ENCODE measurements at places on chromosomes 6 and 20.
A peak's percentile ranks its signal among the peaks of the same experiment; 100 is the strongest.

GRCh38 chr20:10508060-10508459, 73.0 kb downstream of the SLX4IP start:
- no peak for DNase-seq

DNA sequence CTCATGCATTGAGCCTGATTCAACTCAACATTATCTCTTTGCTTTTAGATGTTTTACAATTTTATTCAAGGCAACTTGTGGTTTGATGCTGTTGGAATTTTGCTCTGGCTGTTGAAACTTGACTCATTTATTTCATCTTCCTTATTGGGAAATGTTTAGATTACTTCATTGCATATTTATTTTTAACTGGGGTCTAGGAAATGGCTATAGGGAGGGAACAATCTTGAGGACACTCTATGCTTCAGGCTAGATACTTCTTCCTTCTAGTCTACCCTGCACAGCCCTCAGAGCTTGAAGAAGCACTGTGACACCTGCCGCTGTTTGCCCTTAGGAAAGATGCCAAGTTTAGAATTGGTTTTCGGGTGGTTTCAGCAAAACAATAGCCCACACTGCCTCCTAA, 183.4 kb downstream of the ADGRG6 start:
- no peak for DNase-seq

DNA sequence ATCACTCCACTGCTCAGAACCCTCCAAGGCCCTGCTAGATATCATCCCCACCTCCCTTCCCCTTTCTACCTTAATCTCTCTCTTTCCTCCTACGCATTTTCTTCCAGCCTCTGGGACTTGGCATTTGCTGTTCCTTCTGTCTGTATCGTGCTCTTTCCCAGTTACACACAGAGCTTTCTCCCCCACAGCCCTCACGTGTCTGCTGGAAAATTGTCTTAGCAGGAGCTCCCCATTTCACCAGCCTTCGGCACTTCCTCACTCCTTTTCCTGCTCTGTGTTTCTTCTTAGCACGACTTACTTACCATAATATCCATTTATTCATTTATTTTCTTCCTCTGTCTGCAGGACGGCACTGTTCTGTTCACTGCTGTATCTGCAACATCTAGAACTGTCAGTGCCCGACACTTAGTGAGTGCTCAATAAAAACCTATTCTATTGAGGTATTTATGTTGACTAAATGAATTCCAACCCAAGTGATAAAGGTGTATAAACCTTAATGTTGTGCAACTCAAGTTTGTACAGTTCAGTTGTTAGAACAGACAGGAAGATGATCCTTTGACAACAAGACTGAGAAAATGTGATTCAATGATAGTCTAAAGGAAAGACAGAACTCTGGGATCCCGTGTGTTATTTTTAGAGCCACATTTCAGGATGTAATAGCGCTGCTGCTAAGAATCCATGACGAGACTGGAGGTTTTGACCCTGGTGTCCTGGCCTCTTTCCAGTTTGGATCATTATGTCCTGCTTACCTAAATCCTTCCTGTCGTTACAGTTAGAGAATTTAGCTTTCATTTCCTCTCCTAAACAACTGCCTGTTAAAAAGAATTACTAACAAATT, 170.1 kb upstream of the LAMP5 start:
- DNase-seq, result no peak

DNA sequence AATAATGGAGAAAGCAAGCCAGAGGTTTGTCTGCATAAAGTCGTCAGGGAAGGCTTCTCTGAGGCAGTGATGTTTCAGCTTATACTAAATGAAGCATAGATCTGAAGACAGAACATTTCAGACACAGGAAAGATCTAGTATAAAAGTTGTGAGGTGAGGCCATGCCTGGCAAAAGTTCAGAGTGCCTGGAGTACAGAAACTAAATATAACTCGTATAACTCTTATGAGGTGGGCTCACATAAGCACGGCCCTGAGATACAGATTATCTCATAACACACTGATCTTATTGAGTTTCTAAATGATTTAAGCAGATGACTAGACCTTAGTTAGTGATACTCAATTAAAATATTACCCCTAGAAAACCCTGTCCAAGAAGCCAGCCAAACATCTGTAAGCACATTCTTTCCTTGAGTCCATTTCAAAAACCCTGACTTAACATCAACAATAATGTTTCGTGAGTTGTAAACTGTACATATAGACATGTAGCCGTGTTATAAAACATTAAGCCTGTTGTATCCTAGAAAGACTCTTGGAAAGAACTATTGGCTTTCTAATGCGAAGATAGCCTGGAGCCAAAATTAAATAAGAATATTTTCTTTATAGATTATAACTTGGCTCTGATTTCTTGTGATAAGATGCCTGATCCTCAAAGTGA, 667.6 kb downstream of the TENT5A start:
- no peak for DNase-seq

DNA sequence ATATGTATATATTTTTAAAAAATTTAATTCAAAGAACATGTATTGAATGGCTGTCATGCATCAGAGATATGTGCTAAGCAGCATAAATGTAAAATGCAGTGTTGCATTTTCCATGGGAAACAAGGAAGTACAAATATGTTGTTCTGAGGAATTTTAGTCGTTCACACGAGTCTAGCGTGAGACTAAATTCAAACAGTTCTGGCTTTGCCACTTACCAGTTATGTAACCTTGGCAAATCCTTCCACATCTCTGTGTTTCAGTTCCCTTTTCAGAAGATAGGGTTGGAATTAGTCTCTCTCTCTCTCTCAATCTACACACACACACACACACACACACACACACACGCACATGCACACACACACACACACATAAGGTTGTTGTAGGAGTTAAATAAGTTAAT, 305.4 kb downstream of the UTRN start:
- no peak for DNase-seq

DNA sequence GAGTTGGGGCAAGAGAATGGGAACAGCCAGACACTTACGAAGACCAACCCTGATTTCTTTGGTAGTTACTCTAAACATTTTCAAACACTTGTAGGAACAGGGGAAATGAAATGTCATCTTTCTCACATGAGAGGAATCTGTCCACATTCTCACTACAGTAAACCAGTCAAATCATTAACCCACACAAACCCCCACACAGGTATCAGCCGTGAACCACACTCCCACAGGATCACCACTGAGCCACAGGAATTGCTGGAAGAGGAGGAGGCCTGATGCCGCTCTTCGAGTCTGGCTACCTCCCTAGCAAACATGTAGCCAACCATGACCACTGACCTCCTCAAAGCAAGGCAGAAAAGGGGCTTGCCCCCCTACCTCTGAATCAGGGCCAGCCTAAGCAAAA, 6.9 kb upstream of the RSPO3 start:
- DNase-seq, result no peak

- no peak for DNase-seq
These were observed 6.4 kb downstream of the OLIG3 start for GRCh38 chr6:137487869-137488149.

DNA sequence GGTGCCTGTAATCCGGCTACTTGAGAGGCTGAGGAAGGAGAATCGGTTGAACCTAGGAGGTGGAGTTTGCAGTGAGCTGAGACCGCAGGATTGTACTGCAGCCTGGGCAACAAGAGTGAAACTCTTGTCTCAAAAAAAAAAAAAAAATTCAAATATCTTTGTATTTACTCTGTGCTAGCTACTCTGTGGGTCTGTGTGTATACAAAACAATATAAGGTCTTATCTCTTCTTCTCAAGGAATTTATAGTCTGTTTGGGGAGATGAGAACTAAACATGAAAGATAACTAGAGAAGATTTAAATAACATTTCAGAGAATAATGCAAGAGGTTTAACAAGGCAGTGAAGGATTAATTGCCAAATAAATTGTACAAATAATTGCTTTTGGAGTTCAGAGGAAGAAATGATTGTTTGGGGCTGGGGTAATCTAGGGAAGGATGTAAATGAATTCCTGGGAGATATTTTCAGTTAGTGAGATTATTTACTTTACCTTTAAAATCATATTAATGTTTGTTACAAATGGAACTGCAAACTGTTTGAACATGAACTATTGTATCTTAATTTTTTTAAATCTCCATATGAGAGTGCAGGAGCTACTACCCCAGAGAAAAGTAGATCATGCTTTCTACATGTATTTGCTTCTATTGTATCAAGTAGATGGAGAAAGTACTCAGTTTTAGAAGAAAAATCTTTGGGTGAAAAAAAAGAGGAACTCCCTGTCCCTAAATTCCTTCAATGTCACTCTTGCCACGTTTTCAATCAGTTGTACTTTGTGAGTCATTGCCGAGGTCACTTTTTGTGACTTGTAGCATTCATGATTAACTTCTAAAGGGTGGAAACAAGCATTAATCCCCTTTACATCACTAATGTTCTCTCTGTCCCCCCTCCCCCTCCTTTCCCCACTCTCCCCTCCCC, 39.0 kb downstream of the NCOA3 start:
- DNase-seq, result peak; percentile 28

DNA sequence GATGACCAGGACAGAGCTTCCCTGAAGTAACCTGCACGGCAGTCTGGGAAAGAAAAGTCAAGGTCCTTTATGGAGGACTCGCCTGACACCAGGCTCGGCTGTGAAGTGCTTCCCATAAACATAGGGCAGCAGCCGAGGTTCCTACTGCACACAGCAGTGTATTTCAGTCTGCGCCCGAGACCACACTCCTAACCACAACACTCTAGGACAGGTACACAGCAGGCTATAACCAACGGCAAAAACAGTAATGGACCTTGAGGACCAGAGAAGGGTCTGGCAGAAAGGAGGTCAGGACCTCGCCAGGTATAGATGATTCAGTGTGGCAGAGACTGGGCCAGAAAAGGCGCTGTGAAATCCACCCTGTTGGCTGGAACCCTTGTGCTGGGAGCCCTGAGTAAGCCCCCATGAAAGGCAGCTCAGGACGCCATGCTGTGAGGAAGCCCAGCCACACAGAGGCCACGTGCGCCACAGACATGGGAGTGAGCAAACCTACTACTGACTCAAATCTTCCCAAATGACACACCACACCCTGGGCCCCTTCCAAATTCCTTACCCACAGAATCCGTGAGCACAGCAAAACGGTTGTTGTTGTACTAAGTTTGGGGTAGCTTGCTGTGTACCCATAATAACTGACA, 129.6 kb upstream of the CST7 start:
- DNase-seq, result no peak

All from NCI-H526 treated with DMSO at 0.1 percent for 48 hours (cell line).